NCI-H1436 (cell line): ENCODE measurements at places on chromosomes 2 and 18.

- DNase-seq: peak; percentile 37
These were observed 98.1 kb downstream of the RTP5 start for GRCh38 chr2:241967467-241968144.

DNA sequence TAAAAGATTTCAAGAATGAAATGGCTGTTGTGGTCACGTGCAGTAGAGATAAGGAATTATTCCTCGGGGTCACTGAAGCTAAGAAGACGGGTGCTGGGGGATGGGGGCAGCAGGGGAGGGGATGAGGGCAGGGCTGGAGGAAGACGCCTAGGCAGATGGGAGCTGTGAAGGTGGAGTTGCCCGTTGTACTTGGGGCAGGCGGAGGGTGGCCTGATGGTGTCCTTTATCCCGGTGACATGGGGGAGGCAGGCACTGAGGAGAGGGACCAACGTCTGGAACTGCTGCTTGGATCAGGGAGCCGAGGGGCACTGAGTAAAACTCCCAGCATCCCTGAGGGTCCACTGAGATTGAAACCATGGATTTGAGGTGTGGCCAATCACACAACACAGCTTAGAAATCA is 64.9 kb downstream of the ZCCHC2 start:
- DNase-seq: no peak

GRCh38 chr2:98935777-98936352 is at the start of gene CRACDL:
Gene CRACDL, minus strand, starts transcription at chr2:98936225. Its CDS starts 89,425 bp downstream, at chr2:98846800.
- DNase-seq: no peak

- DNase-seq: no peak
These were observed 645 bp downstream of the KCTD18 start for GRCh38 chr2:200509235-200509611.

GRCh38 chr2:205684871-205685313 is 2.6 kb downstream of the NRP2 start:
- DNase-seq: no peak

GRCh38 chr2:6310256-6311215 is 555.2 kb downstream of the CMPK2 start:
- peak; percentile 42 for DNase-seq

DNA sequence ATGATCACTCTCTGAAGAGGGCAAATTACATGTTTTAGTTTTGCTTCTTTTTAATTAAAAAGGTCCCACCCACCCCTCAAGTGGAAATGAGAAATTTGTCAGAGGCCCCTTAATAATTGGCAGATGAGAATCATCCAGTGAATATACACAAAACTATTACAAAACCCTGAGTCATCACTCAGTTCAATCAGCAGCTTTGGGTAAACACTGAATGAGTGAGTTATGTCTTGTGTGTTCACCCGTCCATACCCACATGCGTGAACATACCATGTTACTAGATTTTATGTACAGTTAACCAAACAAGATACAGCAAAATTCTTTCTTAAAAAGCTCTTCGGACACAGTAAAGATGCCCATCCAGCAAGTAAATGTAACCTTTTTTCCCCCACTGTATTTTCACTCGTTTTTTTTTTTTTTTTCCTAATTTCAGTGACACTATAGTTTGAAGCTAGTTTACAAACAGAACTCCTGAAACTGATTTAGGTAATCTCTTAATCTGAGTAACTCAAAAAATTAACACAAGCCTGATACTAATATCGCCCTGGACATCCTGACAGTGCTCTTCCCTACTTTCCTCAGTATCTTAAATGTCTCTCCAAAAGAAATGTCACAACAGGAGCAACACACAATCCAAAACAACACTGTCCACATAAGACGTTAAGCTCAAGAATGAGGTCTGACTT is 1.4 kb downstream of the PSME4 start:
- DNase-seq: no peak

- DNase-seq: no peak
These were observed 216.4 kb upstream of the OSR1 start for GRCh38 chr2:19574778-19575260.

DNA sequence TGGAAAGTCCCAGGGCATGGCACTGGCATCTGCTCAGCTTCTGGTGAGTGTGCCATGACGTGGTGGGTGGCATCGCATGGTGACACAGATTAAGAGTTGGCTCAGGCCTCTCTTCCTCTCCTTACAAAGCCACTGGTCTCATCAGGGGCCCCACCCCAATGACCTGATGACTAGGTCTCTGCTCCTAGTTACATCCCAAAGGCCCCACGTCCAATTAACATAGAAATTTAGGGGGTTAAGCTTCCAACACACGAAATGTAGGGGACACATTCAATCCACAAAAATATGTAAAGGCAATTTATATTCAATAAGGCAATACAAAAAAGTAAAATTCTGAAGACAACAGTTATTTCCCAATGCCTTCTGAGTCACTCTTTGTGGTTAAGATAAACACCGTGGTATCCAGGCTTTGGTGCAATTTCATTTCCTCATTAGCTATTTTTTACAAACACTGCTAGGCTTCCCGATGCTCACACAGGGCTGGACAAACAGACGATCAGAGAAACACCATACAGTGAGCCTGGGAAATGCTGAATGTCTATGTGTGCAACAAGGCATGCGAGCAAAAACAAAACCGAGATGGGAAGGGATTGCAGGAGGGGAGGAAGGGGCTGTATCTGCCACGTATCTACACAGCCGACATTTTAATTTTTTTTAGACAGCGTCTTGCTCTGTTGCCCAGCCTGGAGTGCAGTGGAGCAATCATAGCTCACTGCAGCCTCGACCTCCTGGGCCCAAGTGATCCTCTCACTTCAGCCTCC is 67.2 kb downstream of the MBP start:
- no peak for DNase-seq

DNA sequence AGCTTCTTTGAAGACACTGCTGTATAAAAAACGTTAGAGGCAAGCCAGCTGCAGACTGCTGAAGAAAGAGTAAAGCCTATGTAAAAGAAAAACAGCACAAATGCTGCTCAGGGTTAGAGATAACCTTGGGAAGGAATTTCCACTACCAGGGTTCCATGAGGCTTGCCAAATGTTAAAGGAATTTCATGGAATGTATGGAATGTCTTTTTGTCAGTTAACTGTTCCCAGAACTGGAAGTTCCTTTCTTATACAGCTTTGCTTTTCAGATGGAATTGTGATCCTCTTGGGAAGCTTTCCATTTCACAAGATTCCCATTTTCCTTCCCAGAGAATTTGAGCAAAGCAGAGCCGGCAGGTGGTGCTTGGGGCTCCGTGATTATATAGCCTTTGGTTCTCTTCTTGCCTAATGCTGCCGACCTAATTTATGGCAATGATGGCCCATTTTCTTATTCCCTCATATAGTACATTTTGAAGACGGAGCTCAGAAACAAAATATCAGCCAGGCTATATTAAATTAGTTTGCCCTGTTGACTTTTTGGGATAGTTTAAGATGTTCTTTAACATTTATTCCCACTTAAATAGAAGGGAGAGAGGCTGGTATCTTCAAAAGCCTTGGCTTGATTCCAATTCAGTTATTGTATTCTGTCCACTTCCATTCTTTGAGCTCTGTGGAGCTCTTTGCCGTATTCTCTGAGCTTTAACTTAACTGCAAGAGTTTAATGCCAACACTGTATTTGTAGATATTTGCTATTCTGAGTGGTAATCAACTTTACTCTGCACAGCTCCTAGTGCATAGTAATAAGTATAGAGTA is 162.3 kb downstream of the PHLPP1 start:
- no peak for DNase-seq

GRCh38 chr2:32474381-32474780 is 117.6 kb downstream of the BIRC6 start:
- DNase-seq: no peak

DNA sequence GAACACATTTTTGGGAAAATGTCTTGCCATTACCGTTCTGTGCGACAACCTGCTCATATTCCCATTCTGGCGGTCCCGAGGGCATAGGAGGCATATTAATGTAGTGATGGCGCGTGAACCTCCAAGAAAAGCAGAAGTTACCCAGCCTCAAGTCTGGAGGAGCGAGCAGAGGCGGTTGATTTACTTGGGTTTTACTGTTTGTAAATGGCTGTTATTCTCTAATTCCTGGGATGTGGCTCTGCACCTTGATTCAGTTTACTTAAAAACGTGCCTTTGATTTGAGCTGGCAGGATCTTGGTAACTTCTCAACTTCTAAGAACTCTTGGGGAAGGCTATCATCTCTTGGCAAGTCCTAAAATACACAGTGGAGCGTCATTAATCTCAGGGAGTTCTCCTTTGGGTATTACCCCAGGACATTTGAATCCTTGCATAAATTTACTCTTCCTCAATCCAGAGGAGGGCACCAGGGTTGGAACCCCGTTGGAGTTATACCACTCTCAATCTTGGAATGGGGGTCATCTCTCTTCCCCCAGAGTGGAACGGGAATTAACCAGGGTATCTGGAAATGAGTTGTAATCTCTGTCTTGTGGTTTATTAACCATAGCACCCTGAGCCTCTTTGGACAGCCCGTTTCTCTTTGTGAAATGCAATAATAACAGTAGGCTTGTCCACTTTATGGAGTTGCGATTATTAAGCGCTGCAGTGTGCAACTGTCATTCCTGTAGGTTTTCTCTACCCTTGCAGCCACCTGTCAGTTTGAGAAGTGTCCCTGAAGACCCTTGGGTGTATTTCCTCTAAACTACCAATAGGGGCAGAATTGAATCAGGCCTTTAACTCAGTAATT is 2.1 kb downstream of the HK2 start:
- peak; percentile 53 for DNase-seq

- no peak for DNase-seq
These were observed 212.9 kb upstream of the APCDD1 start for GRCh38 chr18:10241579-10241978.

DNA sequence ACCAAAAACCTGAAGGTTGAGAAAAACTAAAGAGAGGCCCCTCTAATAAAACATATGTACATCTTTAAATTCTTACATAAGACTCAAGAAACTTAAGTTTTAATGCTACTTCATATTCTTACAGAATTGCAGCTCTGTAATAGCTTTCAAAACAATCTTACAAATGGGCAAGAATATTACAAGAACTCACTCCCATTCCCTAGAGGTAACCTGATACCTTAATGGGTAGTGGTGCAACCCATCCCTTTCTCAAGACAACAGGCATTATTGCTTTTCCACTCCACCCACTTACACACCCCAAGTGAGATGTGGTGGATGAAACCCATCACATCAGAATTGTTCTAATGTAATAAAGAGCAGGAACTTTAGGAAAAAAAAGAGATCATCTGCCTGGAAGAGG is 103.7 kb downstream of the RBMS1 start:
- DNase-seq: no peak

GRCh38 chr2:27572998-27573429 is 9.8 kb upstream of the ZNF512 start:
- no peak for DNase-seq

DNA sequence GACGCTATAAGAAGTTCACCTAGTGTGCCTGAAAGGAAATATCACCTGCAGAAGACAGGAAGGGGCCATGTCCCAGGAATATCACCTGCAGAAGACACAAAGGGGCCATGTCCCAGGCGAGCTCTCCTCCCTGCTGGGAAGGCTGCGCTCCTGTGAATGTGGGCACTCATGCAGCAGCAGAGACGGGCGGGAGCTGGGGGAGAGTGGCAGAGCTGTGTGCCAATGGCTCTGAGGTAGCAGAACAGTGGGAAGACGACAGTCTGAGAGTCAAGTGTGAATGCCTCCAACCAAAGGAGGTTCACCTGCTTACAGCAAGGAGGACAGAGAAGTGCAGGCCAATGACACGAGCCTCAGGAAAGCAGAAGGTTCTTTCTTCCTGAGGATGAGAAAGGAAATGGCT is 117.9 kb upstream of the SALL3 start:
- DNase-seq: no peak

GRCh38 chr2:121076885-121077549 is 208.0 kb downstream of the TFCP2L1 start:
- peak; percentile 36 for DNase-seq

GRCh38 chr2:211836409-211836808 is 702.2 kb downstream of the ERBB4 start:
- peak; percentile 53 for DNase-seq

GRCh38 chr2:217530392-217531090 is 472.3 kb downstream of the TNS1 start:
- DNase-seq: no peak

- no peak for DNase-seq
These were observed 64.9 kb downstream of the SPRED2 start for GRCh38 chr2:65367524-65367923.

- no peak for DNase-seq
These were observed 334.9 kb downstream of the SOX11 start for GRCh38 chr2:6027066-6027465.

DNA sequence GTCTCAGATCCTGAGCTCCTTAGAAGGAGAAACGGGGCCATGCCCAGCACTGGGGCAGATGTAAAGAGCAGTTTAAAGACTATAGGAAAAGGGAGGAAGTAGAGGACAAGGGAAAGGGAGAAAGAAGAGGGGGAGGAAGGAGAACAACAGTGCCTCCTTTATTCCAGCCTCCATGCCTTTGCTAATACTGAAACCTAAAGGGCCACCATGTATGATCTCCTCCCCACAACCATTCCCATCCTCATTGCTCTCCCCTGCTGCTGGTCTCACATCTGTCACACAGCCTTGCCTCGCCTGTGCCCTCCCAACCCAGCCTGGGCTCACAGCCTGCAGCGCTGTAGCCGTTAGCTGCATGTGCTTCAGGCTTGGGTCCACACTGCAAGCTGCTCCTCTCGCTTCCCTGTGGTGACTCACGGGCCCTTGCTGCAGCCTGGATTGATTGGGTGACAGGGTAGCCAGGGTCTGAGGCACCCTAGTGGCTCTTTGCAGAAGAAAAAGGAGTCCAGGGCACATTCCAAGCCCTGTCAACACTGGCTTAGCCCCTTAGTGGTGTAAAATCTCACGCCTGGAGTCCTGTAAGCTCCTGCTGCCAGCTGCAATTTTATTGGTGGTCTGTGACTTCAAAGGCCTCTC is 281.9 kb downstream of the SRBD1 start:
- DNase-seq: no peak

- no peak for DNase-seq
These were observed 293.5 kb downstream of the SETBP1 start for GRCh38 chr18:44974174-44974573.

- DNase-seq: no peak
These were observed 11.9 kb downstream of the ADRA2B start for GRCh38 chr2:96104487-96104861.

DNA sequence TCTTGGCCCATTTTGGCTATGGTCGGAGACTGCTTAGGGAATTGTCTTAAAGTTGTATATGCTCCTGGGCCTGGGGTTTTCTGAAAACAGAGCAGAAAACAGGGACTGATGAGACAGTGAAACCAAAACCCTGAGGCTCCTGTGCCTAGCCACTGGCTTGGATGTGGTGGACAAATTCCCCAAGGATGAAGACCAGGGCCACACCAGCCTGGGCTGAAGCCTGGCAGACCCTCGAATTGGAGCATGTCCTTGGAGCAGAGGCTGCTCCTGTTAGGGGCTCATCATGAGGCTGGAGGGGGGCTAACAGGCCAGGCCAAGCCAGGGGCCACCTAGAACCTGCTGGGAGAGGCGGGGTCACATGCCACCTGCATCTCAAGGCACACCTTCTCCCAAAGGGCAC is 68.1 kb downstream of the STPG4 start:
- no peak for DNase-seq

- DNase-seq: no peak
These were observed 353.3 kb upstream of the LRP1B start for GRCh38 chr2:142484111-142484510.

GRCh38 chr2:131093696-131094462 is 619 bp upstream of the FAM168B start:
- DNase-seq: peak; percentile 62
